ENCODE measurements at places on chromosomes 12 and 14. TPM values are rescaled to one million over a fixed set of nuclear protein-coding genes. Genes with fewer than 3 reads are reported as not detected.

Gene GALNT6
- 5.1 TPM for total RNA-seq

Gene PAPLN
- 1.0 TPM for total RNA-seq

Gene ASIC1
- 3.7 TPM for total RNA-seq

Gene KCNA5
- total RNA-seq = not detected

Gene ASB8
- 47.9 TPM for total RNA-seq

Gene CLEC1B
- not detected for total RNA-seq

Gene TMEM263
- 30.4 TPM for total RNA-seq

Gene CLEC4A
- total RNA-seq = 1.2 TPM

Gene TOMM20L
- not detected for total RNA-seq

Gene CNPY2
- 57.3 TPM for total RNA-seq

DNA sequence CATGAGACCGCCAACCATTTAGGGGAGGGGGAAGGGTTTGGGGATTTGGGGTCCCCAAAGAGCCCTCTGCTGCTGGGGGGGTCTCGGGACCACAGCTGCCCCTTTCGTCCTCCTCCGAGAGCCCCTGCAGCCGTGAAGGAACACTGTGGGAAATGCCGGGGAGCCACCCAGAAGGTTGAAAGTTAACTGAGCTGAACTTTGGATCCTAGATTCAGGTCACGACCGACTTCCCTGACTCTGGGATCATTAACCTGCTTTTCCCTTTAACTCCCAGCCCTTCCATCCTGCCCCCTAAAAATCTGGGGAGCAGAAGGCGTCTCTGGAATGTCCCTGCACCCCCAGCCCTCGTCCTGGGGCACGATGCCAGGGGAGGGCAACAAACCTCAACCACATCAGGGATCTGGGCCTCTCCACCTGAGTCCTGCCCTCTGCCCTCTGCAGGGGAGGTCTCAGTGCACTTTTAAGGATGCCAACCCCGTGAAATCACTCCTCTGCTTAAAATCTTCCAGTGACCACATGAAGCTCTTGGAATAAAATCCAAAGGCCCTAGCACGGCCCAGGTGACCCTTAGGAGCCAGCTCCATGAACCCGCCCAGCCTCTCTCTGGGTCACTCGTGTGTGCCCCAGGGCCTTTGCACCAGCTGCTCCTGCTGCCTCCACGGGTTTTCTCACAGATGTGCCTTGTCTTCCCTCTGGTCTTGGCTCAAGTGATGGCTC is 95.0 kb downstream of the RFLNA start:
- no peak overlapping the region for H3K27ac ChIP-seq
- peaks cover 8% of the 10 kb centered on the region for H3K36me3 ChIP-seq
- H3K4me1 ChIP-seq = peaks cover 34% of the 10 kb centered on the region
- H3K27me3 ChIP-seq = no peaks in the 10 kb centered on the region
- H3K4me3 ChIP-seq = peak overlapping the region; percentile 27

DNA sequence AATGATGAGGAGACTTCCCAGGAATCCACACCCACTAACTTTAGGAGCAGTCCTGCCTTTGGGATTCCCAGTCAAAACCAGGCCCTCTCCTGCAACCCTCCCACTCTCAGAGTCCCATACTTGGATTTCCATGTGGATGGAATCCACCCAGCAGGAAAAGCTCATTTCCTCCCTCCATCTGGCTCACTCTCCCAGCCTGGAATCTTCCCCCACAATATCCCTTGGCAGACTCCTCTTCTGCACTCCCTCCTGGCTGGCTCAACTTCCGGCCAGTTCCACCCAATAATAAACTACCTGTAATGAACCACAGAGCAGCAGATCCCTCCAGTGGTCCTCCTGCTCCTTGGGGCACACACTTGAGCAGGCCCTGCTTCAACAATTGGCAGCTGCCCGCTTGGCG is 102.8 kb upstream of the EGLN3 start:
- no peak overlapping the region for H3K4me3 ChIP-seq
- no peaks in the 10 kb centered on the region for H3K4me1 ChIP-seq
- H3K36me3 ChIP-seq = no peaks in the 10 kb centered on the region

DNA sequence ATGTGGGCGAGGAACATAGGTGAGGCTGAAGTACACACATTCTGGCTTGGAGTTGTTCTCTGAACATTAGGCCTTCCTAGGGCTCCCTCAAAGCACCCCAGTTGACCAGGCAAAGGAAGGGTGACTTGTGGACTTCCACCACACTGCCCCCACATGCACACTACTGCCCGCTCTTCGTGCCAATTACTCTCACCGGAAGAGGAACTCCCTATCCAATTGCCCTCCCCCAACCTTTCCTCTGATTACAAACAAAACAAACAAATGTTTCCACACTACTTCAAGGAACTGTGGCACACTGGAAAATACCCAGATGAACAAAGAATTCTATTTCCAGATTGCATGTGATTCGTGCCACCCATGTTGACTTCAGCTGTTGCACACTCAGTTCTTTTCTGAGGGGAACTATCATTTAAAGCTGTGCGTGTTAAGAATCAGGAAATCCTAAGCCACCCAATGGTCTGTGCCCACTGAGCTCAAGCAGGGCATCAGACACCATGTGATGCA is 139.3 kb downstream of the SSPN start:
- peaks cover 21% of the 10 kb centered on the region for H3K36me3 ChIP-seq
- H3K4me3 ChIP-seq = no peak overlapping the region
- H3K27ac ChIP-seq = no peak overlapping the region
- no peaks in the 10 kb centered on the region for H3K4me1 ChIP-seq

DNA sequence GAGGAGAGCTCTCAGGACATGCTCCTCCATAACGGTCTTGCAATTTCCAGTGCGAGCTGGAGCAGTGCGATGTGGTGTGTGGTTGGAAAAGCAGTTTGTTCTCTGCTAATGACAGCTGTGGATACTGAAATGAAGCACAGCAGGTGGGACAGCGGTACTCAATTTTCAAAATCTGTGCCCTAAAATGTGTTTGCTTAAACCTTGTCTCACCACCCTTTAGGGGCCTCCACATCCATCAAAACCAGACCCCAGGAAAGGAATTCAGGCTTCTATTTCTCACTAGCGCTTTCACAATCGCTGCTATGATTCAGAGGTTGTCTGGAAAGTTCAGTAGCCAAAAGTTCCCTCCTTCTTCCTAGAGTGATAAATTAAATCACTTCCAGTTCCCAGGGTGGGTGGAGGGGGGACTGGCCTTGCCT is 440.8 kb downstream of the EGLN3 start:
- no peaks in the 10 kb centered on the region for H3K4me1 ChIP-seq
- no peaks in the 10 kb centered on the region for H3K36me3 ChIP-seq
- H3K27ac ChIP-seq = no peak overlapping the region
- H3K27me3 ChIP-seq = no peaks in the 10 kb centered on the region
- no peak for DNase-seq
- H3K4me3 ChIP-seq = no peak overlapping the region

DNA sequence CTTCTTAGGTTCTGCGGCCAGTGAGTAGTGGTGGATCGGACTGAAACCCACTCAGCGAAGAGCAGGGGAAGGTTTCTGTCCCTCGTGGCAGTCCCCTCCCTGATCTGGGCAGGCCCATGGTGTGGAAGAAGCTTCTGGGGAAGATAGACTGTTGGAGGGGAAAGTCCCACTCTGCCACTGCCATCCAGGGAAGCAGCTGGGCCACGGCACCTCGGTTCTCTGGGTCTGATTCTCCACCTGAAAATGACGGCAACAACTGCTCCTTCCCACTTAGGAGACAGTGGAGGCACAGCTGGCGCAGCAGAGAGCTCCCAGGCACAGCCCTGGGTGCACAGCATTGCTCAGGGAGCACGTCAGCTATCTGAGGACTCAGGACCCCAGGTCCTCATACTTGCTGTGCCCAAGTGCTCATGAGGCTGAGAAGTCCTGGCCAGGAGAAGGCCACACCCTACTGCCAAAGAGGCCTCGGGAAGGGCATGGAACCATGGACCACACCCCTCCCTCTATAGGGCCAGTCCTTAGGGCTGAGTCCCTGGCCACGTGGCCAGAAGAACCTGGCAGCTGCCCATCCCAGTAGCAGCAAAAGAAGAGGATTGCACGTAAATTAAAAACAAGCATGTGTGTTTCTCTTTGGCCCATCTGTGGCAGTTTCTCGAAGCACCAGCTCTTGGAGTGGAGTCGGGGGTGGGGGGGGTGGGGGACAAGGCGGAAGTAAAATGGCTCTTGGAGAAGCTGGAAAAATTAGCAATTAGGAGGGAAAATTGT is 85.3 kb upstream of the BCL11B start:
- no peak for DNase-seq
- no peaks in the 10 kb centered on the region for H3K36me3 ChIP-seq
- no peak overlapping the region for H3K27ac ChIP-seq
- no peaks in the 10 kb centered on the region for H3K4me1 ChIP-seq
- H3K4me3 ChIP-seq = no peak overlapping the region
- H3K27me3 ChIP-seq = no peaks in the 10 kb centered on the region

- no peaks in the 10 kb centered on the region for H3K4me1 ChIP-seq
- no peak for DNase-seq
- H3K27ac ChIP-seq = no peak overlapping the region
- no peaks in the 10 kb centered on the region for H3K36me3 ChIP-seq
These were observed 544.4 kb upstream of the TMEM132C start for GRCh38 chr12:127722611-127723010.

- H3K27ac ChIP-seq = no peak overlapping the region
- no peak overlapping the region for H3K4me3 ChIP-seq
- DNase-seq = no peak
- H3K36me3 ChIP-seq = no peaks in the 10 kb centered on the region
- H3K4me1 ChIP-seq = no peaks in the 10 kb centered on the region
These were observed 100.3 kb upstream of the SOX5 start for GRCh38 chr12:24049728-24050127.

DNA sequence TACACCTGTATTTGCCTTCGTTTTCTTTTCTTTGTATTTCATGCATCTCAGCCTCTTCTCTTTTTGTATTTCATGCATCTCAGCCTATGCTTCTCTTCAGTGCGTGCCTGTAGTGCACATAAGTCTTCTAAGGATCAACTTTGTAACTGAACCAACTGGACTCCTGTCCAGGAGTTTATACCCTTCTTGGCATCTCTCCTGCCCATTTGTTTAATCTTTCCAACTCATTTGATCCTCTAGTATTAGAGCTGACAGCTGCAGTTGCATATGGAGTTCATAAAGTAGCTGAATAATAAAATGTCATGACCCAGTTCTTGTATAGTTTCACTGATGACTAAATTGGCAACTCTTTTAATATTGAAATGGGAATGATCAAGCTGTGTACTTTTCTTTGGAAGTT is 89.7 kb downstream of the FGD4 start:
- H3K27me3 ChIP-seq = peaks cover 3% of the 10 kb centered on the region
- no peak overlapping the region for H3K27ac ChIP-seq
- H3K4me3 ChIP-seq = no peak overlapping the region
- no peaks in the 10 kb centered on the region for H3K4me1 ChIP-seq
- no peaks in the 10 kb centered on the region for H3K36me3 ChIP-seq

DNA sequence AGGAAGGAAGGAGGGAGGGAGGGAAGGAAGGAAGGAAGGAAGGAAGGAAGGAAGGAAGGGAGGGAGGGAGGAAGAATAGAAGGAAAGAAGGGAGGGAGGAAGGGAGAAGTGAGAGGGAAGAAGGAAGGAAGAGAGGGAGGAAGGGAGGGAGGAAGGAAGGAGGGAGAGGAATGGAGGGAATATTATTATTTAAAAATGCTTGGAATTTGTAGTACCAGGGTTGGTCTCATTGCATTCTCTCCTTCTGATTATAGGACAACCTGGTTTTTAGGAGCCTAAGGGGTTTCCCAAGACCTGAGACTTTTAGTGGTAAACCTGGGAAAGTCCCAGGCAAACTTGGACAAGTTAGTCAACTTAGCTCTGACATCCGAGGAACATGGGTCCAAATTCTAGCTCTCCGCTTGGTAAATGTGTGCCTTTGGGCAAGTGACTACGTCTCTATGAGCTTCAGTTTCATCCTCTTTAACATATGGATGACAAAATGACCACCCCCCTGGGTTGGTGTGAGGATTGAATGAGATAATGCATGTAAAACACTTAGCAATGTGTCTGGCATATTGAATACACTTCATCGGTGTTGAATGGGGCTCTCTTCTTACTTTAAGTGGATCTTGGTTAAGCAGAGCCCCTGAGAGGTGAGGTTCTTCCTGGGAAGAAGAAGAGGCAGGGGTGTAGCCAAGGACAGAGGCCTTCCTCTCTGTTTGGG is 690.7 kb upstream of the TBX3 start:
- no peaks in the 10 kb centered on the region for H3K36me3 ChIP-seq
- H3K4me1 ChIP-seq = peaks cover 6% of the 10 kb centered on the region
- DNase-seq = no peak
- no peak overlapping the region for H3K27ac ChIP-seq

GRCh38 chr14:104271391-104271790 is 133.0 kb downstream of the KIF26A start:
- peaks cover 4% of the 10 kb centered on the region for H3K4me1 ChIP-seq
- H3K27me3 ChIP-seq = no peaks in the 10 kb centered on the region
- no peak for DNase-seq
- H3K27ac ChIP-seq = no peak overlapping the region
- H3K36me3 ChIP-seq = no peaks in the 10 kb centered on the region

- H3K27ac ChIP-seq = no peak overlapping the region
- H3K36me3 ChIP-seq = no peaks in the 10 kb centered on the region
- no peaks in the 10 kb centered on the region for H3K4me1 ChIP-seq
- H3K4me3 ChIP-seq = no peak overlapping the region
These were observed 119.7 kb downstream of the PTCSC3 start for GRCh38 chr14:36056845-36057244.

DNA sequence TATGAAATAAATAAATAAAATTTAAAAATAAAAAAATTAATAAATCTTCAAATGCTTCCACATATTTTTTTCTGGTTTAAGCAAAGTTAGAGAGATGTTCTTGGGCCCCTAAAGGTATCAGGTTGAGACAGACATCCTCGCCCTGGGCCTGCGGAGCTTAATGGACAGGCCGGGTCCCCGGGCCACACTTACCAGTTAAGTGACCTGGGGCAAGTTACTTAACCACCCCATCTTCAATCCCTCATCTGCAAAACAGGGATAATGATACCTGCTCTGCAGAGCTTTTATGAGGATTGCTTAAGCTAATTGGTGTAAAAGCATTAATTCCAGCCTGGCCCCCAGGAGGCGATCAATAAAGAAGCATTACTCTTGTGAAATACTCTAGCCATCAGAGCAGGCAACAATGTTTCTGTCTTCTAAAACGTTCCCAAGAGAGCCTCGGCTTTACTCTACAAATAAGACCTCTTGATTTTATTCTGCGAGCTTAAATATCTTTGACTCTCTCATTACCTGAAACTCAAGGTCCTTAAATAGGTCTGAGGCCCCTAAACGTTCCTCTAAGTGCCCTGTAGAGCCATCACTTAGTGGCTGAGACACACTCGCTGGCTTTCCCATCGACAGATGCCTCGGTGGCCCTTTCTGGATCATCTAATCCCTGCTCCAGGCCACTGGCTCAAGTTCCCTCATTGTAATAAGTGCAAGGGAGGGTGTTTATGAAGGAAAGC is 81.1 kb upstream of the DIO3 start:
- no peak overlapping the region for H3K4me3 ChIP-seq
- H3K27ac ChIP-seq = no peak overlapping the region
- no peaks in the 10 kb centered on the region for H3K36me3 ChIP-seq
- H3K27me3 ChIP-seq = peaks cover 21% of the 10 kb centered on the region
- no peaks in the 10 kb centered on the region for H3K4me1 ChIP-seq
- DNase-seq = no peak
